Left renal pelvis (tissue), 4 donors: ENCODE measurements at places on chromosomes 5 and 9. TPM values are rescaled to one million over a fixed set of nuclear protein-coding genes. Genes with fewer than 3 reads are reported as not detected.

MYMK gene
- not detected for polyA plus RNA-seq

ZNF474 gene
- polyA plus RNA-seq: 0.77 TPM

GRCh38 chr9:118230329-118230728, 526.1 kb downstream of the TLR4 start:
- DNase-seq: no peak

- no peak for DNase-seq
These were observed 7.2 kb downstream of the GAPT start for GRCh38 chr5:58498340-58498942.

GRCh38 chr5:62592558-62592957, 13.9 kb downstream of the LRRC70 start:
- DNase-seq: no peak

- DNase-seq: no peak
These were observed 80.9 kb upstream of the IL33 start for GRCh38 chr9:6134661-6135180.

DNA sequence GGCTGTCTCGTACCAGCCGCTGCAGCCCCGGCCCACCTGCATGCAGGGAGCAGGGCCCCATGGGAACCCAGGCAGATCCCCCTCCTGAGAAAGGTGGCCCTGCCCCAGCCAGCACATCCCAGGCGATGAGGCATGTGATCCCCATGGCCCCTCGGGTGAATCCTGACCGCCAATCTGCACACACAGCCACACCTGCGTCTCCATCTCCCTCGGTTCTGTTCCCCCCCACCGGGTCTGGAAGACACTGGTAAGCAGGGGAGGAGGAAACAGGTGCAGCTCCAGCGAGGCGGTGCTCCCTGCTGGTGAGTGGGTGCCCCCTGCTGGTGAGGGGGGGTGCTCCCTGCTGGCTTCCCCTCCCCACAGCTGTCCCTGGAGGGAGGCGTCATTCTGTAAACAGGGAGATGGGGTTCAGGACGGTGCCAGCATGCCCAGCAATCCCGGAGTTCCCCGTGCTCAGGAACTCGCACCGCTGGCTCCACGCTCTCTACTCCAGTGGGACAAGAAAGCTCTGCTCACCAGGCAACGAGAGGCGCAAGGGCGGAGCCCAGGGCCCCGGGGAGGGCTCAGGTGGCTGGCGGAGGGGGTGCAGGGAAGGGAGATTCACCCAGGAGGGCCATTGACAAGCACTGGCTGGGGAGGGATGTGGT, 28.4 kb upstream of the SLC12A7 start:
- DNase-seq: no peak
